H1 (cell line): ENCODE measurements at places on chromosomes 1 and 21. TPM values are rescaled to one million over a fixed set of nuclear protein-coding genes. Genes with fewer than 3 reads are reported as not detected.

DNA sequence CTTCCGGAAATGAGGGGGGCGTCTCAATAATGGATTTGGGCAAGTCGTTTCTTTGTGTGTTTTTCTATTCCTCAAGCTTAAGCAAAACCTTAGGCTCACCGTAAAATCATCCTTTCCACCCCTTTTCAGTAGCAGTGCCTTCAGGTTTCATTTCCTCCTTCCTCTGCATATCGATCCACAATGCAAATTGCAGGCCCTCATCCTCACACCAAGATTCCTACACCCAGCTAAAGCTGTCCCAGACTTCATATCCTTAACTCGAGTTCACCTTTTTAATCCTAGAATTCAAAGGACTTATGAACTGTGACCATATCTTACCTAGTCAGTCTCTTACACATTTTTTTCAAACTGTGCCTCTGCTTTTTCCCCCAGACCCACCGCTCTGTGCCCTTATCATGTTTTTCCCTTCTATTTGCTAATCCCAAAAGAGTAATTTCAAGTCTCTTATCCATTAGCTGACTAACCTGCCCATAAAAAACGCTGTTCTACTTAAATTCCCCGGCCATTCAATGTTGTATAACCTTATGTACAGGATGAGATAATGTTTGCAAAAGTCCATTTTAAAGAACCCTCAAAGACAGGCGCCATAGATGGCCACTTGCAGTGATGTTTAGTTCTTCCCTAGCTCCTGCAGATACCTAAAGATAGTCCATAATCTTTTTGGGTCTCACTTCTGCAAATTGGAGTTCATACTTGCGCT lies 1.5 kb downstream of the AKIRIN1 start:
- H3K27me3 ChIP-seq, result no peaks in the 10 kb centered on the region
- peak overlapping the region; percentile 31; the same call in 1 of the 2 replicates for H3K27ac ChIP-seq
- H3K4me3 ChIP-seq, result peak overlapping the region; percentile 100
- H3K4me1 ChIP-seq, result no peaks in the 10 kb centered on the region; the same call in 1 of the 2 replicates
- no peak for DNase-seq

GRCh38 chr1:94726981-94727685 lies 93.0 kb upstream of the SLC44A3 start:
- no peak overlapping the region for H3K27ac ChIP-seq
- H3K4me1 ChIP-seq, result no peaks in the 10 kb centered on the region
- no peak overlapping the region for H3K4me3 ChIP-seq
- no peaks in the 10 kb centered on the region for H3K36me3 ChIP-seq
- no peaks in the 10 kb centered on the region for H3K27me3 ChIP-seq

GRCh38 chr1:79737193-79737592 lies 730.7 kb upstream of the ADGRL4 start:
- no peak for DNase-seq
- no peak overlapping the region for H3K4me3 ChIP-seq
- H3K27ac ChIP-seq, result no peak overlapping the region
- no peaks in the 10 kb centered on the region for H3K36me3 ChIP-seq

DNA sequence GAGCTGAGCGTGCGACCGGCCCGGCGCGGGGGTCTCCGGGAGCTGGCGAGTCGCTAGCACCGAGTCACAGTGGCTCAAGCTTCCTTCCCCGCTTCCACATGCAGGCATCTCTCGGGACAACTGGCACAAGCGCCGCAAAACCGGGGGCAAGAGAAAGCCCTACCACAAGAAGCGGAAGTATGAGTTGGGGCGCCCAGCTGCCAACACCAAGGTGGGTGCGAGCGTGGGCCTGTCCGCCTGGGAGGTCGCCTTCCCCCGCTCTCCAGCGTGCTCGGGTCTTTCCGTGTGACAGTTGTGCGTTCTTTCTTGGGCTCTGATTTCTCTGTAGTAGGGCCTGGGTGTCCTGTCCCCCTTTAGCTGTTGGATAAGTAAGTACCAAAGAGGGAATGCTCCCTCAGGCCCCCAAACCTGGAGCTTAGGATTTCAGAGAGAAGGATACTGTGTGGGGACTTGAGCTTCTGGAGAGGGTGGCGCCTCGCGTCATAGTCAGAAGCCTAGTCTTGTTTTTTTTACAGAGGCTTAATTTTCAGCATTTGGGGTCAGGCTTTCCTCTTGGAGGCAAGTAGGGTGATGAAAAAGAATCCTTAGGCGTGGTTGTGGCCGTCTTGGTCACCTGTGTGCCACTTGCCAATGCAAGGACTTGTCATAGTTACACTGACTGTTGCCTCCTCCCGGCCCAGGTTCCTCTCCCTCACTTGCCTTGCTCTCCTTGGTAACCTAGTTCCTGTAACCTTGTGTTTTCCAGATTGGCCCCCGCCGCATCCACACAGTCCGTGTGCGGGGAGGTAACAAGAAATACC lies 790 bp downstream of the RPS8 start:
- peak overlapping the region; percentile 76 for H3K4me3 ChIP-seq
- H3K36me3 ChIP-seq, result peaks cover 28% of the 10 kb centered on the region
- peaks cover 8% of the 10 kb centered on the region for H3K4me1 ChIP-seq
- H3K27me3 ChIP-seq, result no peaks in the 10 kb centered on the region
- DNase-seq, result no peak
- H3K27ac ChIP-seq, result peak overlapping the region; percentile 85

DNA sequence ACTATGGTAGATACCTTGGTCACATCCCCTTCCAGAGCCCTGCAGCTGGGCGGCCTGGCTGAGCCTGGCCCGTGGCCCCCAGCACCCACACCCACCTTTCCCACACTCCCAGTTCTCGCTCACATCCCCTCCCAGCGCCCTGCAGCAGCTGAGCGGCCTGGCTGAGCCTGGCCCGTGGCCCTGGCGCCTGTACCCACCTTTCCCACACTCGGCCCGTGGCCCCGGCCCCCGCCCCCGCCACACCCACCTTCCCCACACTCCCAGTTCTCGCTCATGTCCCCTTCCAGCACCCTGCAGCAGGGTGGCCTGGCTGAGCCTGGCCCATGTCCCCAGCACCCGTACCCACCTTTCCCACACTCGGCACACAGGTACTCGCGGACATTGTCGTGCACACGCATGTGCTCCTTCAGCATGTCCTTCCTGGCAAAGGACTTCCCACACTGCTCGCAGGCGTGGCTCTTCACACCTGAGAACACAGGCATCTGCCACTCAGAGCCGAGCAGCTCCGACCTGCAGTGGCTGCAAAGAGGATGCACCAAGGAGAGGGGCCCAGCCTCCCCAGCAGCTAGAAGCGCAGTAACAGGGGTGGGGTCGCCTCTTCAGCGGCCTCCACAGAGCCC lies 52.5 kb upstream of the RIPK4 start:
- no peaks in the 10 kb centered on the region for H3K4me1 ChIP-seq
- no peak overlapping the region for H3K27ac ChIP-seq
- H3K27me3 ChIP-seq, result no peaks in the 10 kb centered on the region
- no peak for DNase-seq

Gene SIK1
- total RNA-seq, result 5.5 and 6.7 TPM in 2 replicates

Gene LINGO4
- not detected in 2 replicates for total RNA-seq
